ENCODE measurements at places on chromosomes 5 and 9.
A peak's percentile ranks its signal among the peaks of the same experiment; 100 is the strongest.

DNA sequence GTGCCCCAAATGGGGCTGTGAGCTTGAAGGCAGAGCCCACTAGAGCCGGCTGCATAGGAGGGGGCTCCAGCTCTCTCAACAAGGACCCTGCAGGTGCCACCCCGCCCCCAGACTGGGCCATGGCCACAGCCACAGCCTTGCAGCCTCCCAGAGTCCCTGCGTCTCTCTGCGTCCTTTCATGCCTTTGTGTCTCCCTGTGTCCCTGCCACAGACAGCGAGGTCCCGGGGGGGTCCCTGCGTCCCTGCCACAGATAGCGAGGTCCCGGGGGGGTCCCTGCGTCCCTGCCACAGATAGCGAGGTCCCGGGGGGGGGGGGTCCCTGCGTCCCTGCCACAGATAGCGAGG lies 6.3 kb downstream of the NOXA1 start:
- no peak for DNase-seq

DNA sequence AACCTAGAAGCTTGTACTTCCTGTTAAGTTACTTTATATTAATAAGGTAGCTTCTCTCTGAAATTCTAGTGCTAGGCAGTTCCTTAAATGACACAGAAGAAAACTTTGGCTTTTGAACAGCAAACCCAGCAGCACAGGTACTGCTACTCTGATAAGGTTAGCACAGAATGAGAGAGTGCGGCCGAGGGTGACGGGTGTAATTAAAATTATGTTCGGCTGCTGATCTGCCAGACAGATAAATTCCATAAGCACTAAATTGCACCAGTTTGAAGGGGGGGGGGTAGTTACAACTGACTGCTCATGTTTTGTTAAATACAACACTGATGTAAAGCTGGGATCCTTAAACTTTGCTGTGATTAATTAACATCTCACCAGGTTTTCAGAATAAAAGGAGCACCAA lies 475.1 kb downstream of the SPOCK1 start:
- no peak for DNase-seq

DNA sequence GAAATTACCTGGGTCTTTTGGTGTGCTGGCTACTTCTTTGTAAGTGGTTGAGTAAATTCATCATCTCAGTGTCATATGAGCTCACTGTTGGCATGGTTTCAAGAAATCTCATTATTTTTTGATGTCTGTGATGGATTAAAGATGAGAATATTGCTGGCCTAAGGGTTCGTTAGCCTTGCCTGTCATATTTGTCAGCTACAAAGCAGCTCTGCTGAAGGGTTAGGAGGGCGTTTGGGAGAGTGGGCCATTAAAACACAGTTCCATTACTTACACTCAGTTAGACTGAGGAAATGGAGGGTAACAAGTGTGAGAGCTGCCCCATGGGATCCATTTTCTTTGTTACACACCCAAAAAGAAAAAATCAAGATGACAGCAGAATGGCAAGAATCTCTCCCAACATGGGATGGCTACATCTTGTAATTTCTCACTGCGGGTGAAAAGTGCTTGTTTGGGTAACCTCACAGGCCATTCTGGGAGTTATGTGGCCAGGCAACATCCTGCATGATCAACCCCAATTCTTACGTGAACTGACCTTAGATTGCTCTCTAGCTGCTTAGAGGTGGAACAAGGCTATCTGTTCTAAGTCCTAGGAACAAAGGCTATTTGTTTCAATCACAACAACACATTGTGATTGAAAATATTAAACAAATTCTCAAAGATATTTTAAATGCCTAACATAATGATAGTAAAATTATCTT lies 609.5 kb upstream of the RGMB start:
- no peak for DNase-seq

- no peak for DNase-seq
These were observed 654 bp downstream of the ADAMTS2 start for GRCh38 chr5:179344431-179345182.

- no peak for DNase-seq
These were observed 9.2 kb downstream of the PRR16 start for GRCh38 chr5:120473332-120473731.

- no peak for DNase-seq
These were observed 470.6 kb downstream of the PSAT1 start for GRCh38 chr9:78767490-78767889.

DNA sequence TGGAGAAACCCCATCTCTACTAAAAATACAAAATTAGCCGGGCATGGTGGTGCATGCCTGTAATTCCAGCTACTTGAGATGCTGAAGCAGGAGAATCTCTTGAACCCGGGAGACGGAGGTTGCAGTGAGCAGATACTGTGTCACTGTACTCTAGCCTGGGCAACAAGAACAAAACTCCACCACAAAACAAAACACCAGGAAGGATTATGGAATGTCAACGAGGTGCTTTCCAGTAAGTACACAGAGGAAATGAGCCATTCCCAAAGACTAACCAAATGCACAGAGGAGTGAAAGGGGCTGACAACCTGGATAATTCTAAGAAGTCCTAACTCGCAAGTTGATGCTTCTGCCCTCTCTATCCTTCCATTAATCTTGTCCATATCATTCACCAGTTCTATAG lies 126.1 kb upstream of the RETREG1 start:
- DNase-seq: no peak

GRCh38 chr9:96113032-96113431 lies 188.9 kb downstream of the HSD17B3 start:
- no peak for DNase-seq

- DNase-seq: no peak
These were observed 32.1 kb upstream of the RICTOR start for GRCh38 chr5:39106322-39106721.

- no peak for DNase-seq
These were observed 47.3 kb downstream of the S1PR3 start for GRCh38 chr9:89038382-89039103.

DNA sequence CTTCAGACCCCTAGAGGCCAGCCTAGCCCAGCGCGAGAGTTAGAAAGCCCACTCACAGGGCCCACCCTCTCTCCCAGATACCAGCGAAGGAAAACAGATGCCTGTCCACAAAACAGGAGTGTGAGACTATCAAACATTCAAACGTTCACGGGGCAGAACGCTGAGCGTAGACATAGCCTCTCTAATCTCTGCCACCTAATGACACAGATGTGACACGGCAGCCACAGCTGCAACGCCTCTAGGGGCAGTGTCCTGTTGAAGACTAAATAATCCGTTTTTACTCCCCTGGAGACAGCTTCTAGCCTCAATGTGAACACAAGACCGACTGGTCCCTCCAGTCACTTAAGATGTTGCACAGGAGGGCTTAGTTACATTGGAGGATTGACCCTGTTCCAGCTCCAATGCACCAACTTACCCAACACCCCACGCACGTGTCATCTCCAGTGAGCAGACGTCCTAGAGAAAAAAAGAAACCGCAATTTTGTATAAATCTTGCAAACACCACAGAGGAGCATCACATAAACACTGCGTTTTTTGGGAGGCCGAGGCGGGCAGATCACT lies 14.3 kb downstream of the DIPK1B start:
- DNase-seq: peak; percentile 79

GRCh38 chr5:111635151-111635902 lies 121.7 kb downstream of the NREP start:
- no peak for DNase-seq

GRCh38 chr5:119276978-119277377 lies 78.8 kb upstream of the TNFAIP8 start:
- peak; percentile 70 for DNase-seq

DNA sequence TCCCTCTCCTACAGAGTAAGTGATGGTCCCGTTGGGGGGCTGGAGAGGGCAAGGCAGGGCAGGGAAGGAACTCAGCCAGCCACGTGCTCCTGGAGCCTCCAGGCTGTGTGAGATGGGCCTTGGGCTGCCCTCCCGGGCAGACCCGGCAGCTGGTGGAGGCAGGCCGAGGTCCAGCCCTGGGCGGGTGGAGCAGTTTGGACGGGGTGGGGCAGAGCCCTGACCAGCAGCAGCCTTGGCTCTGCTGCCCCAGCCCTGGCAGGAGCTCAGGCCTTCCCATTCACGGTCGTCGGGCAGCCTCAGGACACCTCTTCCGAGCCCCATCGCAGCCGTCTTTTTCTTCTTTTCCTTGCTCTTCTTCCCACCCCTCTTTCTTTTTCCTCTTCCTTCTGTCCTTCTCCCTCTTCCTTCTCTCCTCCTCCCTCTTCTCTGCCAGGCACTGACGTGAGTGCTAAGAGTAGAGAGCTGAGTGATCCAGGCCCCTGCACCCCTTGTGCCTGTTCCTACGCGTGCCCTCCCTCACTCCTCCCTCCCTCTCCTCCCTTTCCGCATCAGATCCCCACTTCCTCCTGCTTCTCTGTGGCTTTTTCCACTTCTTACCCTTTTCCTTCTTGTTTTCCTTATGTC lies 42.8 kb downstream of the AMBP start:
- no peak for DNase-seq

- DNase-seq: no peak
These were observed 9.1 kb downstream of the DIPK1B start for GRCh38 chr9:136721339-136722092.

DNA sequence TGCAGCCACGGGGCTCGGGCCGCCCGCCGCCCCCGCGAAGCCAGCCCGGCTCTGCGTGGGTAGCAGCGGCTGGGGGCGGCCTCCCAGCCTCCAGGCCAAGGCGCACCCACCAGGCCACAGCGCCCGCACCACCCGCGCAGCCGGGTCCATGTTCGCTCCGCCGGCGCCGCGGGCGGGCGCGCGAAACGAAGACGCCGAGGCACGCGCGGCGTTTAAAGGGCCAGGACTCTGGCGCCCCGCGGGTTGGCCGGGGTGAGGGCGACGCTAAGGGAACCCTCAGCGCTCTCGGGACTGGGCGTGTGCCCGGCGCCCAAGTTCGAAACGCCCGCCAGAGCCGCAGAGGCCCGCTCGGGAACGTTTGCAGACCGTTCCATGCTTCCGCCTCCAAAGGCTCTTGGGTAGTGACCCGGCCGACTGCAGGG lies at the start of gene PTGES2:
PTGES2 (minus strand) TSS at position 162 of the 422 bp plus-strand sequence; CDS start at position 150, 12 bp downstream.
- peak; percentile 91 for DNase-seq

DNA sequence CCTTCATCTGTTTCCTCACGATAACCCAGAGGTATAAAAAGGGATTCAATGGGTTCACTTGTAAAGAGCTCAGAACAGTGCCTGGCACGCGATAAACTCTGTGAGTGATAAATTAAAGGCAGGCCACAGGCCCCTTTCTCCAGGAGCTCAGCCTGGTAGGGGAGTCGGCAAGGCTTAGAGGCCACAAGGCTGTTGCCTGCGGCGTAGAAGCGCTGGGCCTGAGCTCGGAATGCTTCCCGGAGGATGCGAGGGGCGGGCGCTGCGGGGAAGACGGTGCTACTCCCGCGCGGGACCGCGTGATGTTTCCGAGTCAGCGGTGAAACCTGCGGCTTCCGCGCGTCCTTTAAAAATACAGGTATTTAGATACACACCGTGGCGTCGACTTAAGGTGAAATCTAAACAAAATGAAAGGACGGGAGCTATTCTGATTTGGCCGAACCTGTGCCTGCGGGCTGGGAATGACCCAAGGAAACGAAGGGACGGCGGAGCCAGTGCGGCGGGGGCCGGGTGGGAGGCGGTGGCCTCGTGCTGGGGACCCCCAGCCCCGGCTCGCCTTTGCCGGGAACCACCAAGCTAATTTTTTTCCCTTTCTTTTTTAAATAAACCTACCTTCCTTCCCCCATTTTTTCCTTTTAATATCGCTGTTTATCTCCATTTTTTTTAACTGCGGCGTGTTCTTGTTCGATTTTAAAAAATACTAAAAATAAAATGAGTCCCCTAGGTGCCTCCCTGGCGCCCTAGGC lies 6.2 kb downstream of the NKX2-5 start:
- DNase-seq: no peak

Data from GM12865 (cell line).